ENCODE measurements at places on chromosomes 7 and 10.

DNA sequence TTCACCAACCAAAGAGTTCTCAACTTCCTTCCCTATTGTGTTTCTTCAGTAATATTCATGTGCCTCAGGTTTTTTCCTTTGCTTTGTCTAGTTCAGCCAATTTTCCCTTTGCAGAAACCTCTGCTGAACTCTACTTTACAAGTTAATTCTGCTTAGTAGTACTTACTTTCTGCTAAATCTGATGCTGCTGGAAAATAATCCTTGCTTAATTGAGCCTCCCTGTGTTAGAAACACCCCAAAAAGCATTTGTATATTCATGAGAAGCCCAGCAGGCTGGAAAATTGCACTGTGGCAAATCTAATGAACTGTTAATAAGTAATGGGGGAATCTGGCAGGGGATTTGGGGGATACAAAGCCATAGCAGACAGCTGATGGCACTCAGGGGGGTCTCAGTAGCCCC, 78.5 kb downstream of the CDCA7L start:
- DNase-seq = no peak

GRCh38 chr7:762885-763284, 35.8 kb upstream of the PRKAR1B start:
- no peak for DNase-seq

DNA sequence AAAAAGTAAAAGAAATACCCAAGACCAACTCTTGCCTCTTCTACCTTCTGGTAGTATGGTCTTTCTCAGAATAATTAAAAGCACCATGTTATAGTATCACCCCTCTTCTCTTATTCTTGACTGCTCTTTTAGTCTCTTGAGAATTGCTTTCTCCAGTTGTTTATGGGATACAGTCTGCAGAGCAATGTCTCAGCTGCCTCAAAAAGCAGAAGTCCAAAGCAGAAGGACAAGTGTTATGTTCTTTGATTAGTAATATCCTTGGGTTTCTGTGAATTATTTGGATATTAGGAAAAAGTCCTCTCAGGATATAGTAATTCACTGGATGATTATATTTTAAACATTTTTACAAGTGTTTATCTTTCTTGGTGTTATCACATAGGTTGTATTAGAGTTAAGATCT, 7.4 kb downstream of the TAS2R41 start:
- DNase-seq = no peak

DNA sequence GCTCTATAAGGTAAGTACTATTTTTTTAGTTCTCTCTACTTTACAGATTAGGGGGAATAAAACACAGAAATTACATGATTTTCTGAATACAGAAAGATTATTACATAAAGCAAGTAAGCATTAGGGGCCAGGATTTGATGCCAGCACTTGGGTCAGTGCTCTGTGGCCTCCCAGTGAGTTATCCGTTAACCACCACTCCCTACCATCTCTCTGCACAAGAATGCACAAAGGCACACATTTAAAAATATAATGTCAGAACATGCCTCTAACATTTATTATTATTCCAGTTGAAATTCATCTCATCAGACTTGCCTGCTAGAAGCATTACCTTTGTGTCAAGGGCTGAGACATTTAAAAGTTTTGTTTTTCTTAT, 59.0 kb downstream of the MET start:
- no peak for DNase-seq

GRCh38 chr7:156780724-156781455, 112.1 kb downstream of the LMBR1 start:
- no peak for DNase-seq

GRCh38 chr10:80684259-80684658, 146.6 kb downstream of the SH2D4B start:
- no peak for DNase-seq

DNA sequence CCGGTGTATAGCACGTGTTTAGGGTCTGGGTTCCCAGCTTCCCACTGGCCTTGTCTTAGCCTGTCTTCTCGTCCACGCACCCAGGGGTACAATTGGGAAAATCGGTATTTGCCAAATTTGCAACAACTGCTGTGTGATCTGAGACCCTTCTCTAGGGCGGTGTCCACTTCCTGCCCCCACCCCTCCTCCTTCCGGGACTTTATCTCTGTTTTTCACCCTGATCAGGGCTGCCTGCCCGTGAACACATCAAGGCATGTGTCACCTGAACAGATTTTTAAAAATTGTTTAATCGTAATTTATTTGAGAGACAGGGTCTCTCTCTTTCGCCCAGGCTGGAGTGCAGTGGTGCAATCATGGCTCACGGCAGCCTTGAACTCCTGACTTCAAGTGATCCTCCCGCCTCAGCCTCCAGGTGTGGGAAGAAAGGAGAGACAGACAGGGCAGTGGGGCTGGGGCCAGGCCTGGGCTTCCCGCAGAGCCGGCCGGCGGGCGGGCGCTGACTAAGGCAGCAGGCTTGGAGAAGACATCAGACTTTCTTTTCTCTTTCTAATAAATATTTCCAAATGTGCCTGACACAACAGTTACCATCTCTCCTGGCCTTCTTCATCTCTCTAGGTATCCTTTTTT, 27.5 kb downstream of the ELFN1 start:
- no peak for DNase-seq

DNA sequence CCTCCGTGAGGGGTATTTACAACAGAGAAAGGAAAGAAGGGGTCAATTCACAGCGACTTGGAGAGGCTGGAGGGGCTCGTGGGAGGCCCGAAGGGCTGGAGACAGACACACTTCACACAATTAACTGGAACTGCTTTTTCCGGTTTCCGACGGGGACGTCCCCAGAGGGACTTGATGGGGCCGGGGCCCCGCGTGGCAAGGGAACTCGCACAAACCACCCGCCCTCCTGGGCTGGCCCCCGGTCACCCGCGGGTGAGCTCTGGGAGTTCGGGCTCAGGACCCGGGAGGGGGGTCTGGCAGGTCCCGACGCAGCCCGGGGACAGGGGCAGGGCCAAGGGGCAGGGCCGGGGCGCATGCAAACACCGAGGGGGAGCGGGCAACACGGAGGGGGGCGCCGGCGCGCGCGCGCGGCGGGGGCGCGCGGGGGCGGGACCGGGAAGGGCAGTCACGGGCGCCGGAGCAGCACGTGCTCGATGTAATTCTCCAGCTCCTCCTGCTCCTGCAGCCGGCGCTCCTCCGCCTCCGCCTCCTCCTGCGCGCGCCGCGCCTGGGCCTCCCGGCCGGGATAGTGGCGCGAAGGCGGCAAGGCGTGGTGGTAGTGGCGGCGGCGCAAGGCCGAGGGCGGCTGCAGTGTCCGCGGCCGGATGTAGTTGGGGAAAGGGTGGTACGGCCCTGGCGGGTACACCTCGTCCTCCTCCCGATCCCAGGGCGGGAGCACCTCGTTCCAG, 2.7 kb downstream of the VGF start:
- no peak for DNase-seq

- peak; percentile 24 for DNase-seq
Measured at GRCh38 chr10:113680190-113681111, 739 bp downstream of the CASP7 start.

GRCh38 chr7:119761776-119762175, 511.2 kb upstream of the KCND2 start:
- no peak for DNase-seq

GRCh38 chr10:125797424-125797823, 21.8 kb upstream of the MMP21 start:
- no peak for DNase-seq

DNA sequence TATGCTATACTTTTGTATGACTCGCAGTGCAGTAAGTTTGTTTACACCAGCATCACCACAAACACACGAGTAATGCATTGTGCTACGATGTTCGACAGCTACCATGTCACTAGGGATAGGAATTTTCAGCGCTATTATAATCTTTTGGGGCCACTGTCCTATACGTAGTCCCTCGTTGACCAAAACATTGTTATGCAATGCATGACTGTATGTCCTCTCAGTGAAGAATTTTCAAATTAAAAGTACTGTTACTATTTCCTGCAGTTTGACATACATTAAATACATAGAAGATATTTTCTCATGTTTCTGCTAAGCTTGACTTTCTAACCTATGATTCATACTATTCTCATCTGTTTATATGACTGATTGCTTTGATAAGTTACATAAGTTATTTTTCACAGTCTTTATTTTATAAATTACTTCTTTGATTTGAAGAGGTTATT, 203.6 kb downstream of the VTI1A start:
- DNase-seq = no peak

GRCh38 chr7:139739863-139740597, 37.8 kb downstream of the HIPK2 start:
- peak; percentile 86 for DNase-seq

- DNase-seq = no peak
Measured at GRCh38 chr7:55190511-55191160, 171.8 kb downstream of the EGFR start.

- DNase-seq = no peak
Measured at GRCh38 chr7:117069379-117069778, 116.1 kb downstream of the ST7 start.

GRCh38 chr7:1096156-1097119, 8.5 kb downstream of the GPER1 start:
- no peak for DNase-seq

DNA sequence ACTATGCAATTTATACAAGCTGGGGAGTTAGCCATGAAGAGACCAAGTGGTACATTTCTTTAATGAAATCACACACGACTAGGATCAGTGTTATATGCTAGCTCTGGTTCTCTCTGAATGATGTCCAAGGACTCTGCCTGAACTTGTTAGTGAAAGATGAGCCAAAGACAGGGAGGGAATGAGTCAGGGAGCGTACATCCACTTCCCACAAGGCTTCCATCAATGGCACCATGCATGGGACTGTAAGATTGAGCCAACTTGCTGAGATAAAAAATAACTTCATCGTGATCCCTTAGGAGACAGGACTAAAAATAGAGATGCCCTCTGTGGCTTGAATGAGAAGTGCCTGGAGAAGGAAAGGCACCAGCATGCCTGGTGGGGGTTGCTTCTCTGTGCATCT, 629.7 kb downstream of the ACTR3B start:
- no peak for DNase-seq

- DNase-seq = peak; percentile 46
Measured at GRCh38 chr10:125001313-125002046, 59.6 kb downstream of the ZRANB1 start.

DNA sequence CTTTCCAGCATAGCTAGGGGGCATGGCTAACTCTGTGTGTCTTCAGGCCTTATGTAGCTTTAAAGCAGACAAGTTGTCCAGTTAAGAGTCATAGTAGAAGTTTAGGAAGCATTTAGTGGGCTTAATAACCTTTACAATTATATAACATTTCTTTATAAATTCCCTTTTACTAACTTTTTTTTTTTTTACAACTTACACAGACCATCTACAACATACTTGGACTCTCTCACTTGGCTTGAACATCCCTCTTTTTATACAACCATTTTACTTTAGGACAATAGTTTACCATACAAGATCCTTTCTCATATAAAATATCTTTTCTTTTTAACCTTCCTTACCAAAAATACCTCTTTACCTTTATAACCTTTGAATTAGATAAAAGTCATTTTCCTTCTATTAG, 26.3 kb downstream of the SP4 start:
- no peak for DNase-seq

GRCh38 chr10:5594271-5595049, 69.7 kb downstream of the CALML3 start:
- no peak for DNase-seq

DNA sequence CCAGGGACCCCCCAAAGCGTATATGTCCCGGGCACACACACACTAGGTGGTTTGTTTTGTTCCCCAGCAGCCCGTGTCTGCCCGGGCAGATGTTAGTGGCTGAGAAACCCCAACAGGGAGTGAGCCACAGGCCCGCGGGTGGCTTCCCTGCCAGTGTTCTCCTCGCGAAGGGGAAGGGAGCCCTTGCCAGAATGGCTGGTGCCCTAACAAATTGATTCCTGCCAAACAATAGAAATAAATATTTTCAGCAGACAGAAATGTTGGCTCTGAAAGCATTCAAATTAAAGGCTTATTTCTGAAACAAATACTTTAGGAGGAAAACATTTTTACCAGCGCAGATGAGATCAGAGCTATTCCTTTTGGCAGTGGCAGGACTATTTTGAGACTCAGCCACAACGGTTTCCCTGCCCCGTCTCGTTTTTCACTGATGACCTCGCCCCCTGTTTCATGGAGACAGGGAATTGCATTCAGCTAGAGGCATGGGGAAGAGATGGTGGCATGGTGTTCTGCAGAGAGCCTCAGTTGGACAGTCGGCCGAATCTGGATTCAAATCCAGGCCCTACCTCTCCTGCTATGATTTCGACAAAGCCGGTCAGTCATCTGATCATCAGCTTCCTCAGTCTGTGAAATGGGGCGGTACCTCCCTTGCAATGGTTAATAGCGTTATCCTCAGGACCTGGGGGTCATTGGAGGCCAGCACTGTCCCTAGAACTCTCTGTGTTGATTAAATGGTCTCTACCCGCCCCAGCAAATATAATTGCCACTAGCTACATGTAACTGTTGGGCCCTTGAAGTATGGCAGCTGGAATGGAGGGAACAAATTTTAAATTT, 84.5 kb downstream of the CUX1 start:
- DNase-seq = no peak

DNA sequence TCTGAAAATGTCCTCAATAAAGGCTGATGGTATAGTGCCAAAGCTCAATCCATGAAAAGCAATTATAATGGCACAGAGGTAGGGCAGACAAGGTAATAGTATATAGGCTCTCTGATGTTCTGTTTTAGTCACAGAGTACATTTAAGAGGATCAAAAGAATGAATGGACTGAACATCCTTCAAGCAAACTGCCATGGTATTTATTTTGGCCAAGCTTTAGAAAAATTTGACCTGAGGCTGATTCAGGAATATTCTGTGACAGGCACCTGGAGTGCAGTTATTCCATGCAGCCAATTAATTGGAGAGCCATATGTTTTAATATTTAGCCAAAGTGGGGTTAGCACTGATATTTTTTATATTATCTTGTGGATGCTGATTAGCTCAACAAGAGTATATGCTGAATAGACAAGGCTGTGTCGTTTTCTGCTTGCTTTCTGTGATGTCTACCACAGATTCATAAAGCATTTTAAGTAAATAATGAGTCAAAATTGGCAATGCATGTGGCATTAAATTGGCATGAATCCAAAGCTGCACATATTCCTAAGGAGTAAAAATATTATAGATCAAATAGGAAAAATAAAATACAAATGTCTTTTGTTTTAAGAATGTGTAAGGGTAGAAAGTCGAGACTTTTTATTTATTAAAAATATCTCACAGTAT, 177.4 kb downstream of the PCLO start:
- DNase-seq = no peak

Data from head of caudate nucleus (tissue), 42 donors.